Left colon (tissue), 2 donors: ENCODE measurements at places on chromosomes 7 and 10. TPM values are rescaled to one million over a fixed set of nuclear protein-coding genes. Genes with fewer than 3 reads are reported as not detected.

DNA sequence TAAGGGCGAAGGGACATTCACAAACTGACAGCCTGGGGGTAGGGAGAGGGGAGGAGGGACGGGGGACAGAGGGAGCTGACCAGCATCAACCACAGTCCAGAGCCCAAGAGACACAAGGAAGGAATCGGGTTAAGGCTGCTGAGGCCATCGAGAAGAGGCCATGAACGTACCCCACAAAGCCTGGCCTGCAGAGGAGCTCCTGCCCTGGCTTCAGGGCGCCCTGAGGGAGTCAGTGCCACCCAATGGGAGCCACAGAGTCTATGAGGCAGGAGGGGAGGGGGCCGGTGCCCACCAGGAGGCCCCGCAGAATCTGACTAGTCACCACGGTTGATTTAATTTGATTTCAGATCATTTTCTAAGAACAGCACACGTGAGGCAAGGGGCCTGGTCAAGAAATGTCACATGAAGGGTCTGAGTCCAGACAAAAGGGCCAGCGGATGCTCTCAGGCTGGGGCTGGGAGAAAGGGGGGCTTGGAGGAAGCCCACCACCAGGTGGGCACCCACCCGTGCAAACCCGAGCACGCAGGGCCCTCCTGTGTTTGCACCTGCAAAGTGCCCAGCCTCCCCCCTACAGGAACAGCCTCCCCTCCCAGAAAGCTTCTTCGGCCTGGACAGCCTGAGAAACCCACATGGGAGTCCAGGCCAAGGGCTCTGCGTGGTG, 40.4 kb downstream of the CAMK2B start:
- DNase-seq = peak; percentile 13

- DNase-seq = no peak
These were observed 113.5 kb downstream of the AHR start for GRCh38 chr7:17411922-17412321.

Gene TDRD1
- 0.64 TPM for total RNA-seq

Gene CYP3A4
- 12.9 TPM for total RNA-seq

DNA sequence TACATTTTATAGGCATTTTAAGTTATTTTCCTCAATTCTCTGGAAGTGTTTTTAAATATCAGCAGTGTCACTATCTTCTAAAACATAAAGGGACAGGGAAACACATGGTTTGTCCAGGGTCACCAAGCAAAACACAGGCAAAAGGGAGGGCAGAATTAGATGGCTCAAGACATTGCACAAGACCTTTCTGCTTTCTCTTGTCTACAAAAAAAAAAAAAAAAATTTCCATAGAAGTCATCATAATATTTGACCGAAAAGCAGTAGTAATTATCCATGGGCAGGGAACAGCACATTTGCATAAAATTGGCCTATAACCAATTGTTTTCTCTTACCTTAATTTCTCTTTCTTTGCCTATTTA, 703.1 kb upstream of the FZD8 start:
- no peak for DNase-seq

Gene CYREN
- 32.8 TPM for total RNA-seq

Gene PTN
- 1.3 TPM for total RNA-seq

DNA sequence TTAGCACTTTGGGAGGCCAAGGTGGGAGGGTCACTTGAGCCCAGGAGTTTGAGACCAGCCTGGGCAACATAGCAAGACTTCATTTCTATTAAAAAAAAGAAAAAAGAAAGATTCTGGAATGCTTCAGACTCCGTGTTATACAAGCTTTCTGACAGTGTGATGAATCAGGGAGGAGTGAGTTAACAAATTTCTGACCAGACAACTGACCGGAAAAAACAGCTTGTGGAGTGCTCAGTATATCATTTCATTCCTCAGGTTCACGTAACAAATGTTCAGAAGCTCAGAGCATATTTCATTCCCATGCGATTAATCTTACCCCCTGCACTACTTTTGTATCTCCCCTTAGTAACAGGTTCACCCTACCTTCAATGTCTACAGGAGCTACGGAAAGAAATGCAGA, 28.6 kb upstream of the TNPO3 start:
- DNase-seq = no peak

Gene CPN1
- not detected for total RNA-seq

DNA sequence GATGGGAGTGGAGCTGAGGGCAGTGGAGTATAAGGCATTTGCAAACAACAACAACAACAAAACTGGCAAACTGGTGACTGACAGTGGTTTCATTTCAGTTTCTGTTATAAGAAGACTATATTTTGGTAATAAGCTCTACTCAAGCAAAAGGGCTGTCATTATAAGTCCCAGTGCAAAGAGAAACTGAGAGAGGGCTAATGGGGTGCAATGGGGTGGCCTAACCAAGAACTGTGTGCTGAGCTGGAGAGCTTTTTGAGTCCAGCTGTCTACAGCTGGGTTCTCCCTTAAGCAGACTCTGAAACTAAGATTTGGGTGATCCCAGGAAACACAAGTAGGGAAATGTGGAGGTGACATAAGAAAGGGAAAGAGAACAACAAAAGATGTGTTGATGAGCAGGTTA, 439.3 kb downstream of the ADRA2A start:
- no peak for DNase-seq

Gene ZCWPW1
- total RNA-seq = 1.2 TPM

DNA sequence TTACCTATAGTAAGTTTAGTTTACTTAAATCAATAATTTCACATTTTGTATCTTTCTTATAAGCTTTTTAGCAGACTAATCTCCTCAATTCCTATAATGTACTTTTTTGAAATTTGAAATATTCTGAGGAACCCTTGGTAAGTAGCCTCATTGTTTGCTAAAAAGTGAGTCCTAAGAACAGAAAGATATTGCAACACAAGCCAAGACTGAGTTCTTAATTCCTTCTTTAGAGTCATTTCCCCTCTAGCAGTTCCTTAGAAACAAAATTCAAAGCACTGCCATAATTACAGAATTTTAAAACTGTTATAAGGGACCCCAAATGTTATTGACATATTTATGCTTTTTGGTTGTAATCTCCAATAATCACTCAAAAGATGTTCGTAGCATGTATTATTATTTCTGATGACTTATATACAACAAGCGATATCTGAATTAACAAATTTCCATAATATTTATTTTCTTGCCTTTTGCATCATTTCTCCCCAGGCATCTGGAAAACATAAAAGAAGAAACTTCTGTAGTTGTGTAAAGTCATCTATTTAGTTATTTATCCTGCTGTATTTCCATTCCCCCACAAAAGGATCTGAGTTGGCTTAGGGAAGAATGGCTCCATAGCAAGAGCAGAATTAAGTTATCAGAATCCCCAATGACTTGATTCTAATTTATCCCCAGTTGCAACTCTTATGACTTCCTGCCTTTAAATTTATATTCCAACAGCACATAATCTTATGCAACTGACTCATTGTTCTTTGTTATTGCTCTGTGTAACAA, 67.8 kb downstream of the TMEM26 start:
- no peak for DNase-seq

DNA sequence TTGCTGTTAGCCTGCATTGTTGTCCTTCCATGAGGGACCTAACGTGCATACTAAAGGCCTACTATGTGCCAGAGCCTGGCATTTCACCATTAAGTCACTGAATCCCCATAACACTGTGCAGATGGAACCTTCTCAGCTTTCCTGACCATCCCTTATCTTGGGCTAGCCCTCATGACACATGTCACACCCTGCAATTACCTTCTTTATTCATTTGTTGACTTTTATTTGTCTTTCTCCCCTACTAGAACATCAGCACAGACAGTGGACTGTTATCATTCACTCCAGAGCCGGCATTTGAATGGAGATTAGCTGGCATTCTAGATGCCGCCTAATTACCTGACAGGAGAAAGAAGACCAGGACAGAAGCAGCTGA, 471.1 kb upstream of the GALNT17 start:
- DNase-seq = no peak

Gene CTAGE6
- 0.22 TPM for total RNA-seq

Gene ANKRD26
- 4.7 TPM for total RNA-seq

DNA sequence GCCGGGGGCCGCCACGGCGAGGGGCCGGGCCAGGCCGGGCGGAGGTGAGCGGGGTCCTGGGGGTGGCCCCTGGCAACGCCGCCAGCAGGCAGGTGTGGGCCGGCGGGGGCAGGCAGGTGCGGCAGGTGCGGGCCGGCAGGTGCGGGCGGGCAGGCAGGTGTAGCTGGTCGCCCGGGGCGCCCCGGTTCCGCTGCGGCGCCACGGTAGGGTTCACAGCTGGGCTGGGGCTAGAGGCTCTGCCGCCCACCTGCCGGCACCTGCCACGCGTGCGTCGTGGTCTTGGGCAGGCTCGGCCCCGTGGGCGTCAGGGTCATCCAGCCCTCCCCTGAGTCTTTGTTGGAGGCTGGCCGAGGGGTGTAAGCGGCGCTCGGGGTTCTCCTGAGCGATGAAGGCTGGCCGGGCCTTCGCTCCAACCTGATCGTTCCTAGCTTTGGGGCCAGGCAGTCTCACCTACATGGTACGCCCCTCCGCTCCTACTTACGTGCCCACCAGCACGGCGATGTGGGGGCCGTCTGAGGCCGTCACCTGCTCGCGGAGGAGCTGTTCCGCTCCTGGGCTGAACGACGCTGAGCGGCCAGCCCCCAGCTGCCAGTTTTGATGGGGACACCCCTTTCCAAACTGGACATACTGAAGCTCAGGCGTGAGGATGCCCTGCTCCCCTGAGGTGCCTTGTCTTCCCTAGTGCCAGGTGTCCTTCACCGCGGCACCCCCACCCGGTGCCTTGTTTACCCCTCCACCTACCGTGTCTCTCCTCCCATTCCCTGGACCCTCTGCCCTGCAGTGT, 493 bp downstream of the ZMIZ2 start:
- no peak for DNase-seq

Gene SLC13A4
- not detected for total RNA-seq

DNA sequence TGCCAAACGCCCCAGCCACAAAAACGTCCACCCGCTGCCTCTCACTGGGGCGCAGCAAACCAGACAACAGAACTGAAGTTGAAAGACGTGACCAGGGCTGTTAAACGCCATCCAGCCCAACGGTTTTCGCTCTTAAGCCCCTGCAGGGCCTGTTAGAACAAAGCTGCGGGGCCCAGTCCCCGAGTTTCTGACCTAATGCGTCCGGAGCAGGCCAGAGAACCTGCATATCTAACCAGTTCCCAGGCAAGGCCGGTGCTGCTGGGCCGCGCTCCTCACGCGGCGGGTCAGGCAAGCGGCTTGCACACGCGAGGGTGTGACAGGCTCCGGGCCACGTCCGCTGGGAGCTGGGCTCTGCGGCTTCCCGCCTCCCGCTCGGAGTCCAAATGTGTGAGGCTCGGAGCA, 87.0 kb downstream of the PTPRN2 start:
- no peak for DNase-seq

Gene EXOC6
- 13.6 TPM for total RNA-seq

DNA sequence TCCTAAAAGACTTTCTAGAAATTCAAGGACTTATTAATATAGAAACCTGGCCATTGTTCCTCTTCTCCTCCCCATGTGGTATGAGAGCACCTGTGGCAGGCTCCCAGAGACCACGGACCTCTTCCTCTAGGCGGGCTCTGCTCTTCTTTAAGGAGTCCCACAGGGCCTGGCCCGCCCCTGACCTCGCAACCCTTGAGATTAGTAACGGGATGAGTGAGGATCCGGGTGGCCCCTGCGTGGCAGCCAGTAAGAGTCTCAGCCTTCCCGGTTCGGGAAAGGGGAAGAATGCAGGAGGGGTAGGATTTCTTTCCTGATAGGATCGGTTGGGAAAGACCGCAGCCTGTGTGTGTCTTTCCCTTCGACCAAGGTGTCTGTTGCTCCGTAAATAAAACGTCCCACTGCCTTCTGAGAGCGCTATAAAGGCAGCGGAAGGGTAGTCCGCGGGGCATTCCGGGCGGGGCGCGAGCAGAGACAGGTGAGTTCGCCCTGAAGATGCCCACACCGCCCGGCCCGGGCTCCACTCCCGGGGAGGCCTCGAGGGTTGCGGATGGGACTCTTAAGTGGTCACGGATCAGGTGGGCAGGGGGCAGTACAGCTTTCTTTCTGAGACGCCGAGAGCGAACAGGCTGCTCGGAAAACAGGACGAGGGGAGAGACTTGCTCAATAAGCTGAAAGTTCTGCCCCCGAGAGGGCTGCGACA, at the start of gene SLC26A4:
Gene SLC26A4, plus strand, starts transcription at position 448 of the 700 bp plus-strand sequence. CDS start 814 bp downstream, outside the sequence.
- DNase-seq = peak; percentile 22

GRCh38 chr10:100370714-100371481, 23.9 kb downstream of the SCD start:
- DNase-seq = peak; percentile 94

Gene SLC39A12
- total RNA-seq = 0.08 TPM

GRCh38 chr7:135957627-135958026, 19.5 kb downstream of the MTPN start:
- no peak for DNase-seq

GRCh38 chr7:15753887-15754579, 67.5 kb upstream of the MEOX2 start:
- no peak for DNase-seq

DNA sequence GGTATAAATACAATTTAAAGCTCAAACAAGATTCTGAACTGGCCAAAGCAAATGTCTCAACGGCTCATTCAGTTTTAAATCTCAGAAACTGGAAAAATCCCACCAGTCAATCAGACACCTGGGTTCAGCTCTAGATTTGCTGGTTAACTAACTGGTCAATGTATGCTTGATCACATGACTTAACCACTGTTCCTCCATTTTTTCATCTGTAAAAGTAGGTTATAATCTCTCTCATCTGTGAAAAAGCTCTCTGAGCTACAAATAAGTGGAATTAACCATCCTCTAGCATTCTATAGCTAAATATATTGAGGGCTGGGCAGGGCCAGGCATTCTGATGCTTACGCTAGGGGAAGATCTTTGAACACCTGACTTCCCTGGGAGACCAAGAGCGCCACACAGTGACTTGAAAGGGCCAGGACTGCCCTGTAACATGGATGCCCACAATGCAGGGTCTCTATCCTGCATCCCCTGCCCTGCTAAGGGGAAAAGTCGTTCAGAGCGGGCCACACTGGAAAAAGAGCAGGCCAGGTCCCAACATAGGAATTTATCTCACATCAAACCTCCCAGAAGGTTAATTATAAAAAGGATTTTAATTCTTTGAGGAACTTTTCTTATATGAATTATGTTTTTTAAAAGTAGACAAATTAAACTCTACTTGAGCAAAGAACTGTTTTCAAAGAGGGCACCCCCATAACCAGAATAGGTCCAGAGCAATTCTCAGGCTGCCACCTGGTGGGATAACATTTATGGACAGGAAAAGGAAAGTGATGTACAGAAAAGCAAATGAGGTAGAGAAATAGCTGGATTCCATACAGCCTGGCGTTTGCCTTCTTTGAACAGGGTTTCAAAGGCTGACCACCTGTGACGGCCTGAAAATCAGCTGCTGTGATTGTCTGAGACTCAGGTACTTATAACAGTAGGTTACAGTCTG, 1.8 kb downstream of the RP9 start:
- DNase-seq = no peak

- no peak for DNase-seq
These were observed 5.4 kb upstream of the NUB1 start for GRCh38 chr7:151336027-151336708.

DNA sequence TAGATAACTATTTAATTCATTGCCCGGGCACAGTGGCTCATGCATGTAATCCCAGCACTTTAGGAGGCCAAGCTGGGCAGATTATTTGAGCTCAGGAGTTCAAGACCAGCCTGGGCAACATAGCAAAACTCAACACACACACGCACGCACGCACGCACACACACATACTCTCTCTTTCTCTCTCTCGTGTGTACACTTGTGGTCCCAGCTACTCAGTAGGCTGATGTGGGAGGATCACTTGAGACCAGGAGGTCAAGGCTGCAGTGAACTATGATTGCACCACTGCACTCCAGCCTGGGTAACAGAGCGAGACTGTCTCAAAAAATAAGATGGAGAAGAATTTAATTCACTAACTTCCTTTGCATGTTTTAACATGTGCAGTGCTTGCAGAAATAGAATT, 38.1 kb downstream of the PTPN12 start:
- no peak for DNase-seq

Gene ANKRD30A
- total RNA-seq = not detected
